T-helper 9 cell (primary cell): ENCODE measurements at places on chromosomes 4 and X.

DNA sequence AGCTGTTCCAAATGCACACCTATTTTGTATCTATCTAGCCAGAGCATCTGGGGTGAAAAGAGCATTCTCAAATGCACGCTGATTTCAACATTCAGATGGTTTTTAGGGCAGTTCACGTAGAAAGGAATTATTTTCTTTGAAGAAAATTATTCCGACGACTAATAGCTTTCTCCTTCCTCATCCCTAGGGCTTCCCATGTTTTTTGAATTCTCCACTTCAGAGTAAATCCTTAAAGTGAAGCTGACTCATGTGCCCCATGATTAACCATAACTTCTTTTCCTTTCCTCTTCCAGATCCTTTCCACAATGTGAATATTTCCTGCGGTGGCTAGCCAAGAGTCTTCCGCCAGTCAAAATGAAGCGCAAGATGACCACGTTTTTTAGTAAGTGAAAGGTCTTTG is 86.7 kb upstream of the PDHA1 start:
- DNase-seq = no peak

DNA sequence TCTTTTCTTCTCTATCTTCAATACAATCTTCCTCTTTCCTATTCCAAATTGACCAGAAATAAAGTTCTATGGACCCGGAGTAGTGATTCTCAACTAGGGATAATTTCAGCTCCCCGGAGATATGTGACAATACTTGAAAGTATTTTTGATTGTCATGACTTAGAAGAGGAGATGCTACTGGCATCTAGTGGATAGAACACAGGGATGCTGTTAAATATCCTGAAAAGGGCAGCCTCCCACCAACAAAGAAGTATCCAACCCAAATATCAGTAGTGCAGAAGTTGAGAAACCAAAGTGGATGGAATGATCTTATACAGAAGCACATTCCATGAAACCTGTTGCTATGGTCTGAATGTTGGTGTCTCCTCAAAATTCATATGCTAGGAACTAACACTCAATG is 65.7 kb upstream of the NDST3 start:
- no peak for DNase-seq

DNA sequence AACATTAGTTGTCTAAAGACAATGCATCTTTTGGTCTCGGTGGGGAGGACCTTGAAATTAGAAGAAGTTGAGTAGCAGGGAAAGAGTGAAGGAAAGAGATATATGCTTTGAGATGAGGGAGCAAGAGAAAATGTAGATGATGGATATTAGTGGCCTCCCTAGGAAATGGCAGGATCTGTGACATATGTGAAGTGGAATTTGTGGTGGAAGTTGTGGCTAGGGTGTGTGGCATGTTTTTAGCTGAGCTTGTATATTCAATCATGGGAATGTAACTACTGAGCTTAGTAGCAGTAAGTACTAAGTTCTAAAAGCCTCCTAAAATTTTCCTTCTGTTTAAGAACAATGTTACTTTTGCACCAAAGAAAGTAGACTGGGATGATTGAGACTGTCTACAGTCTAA is 382.8 kb upstream of the CTSO start:
- no peak for DNase-seq

- no peak for DNase-seq
These were observed 26.3 kb downstream of the CHIC2 start for GRCh38 chr4:54038056-54038455.

- no peak for DNase-seq
These were observed 131.3 kb upstream of the AGA start for GRCh38 chr4:177573507-177573906.

DNA sequence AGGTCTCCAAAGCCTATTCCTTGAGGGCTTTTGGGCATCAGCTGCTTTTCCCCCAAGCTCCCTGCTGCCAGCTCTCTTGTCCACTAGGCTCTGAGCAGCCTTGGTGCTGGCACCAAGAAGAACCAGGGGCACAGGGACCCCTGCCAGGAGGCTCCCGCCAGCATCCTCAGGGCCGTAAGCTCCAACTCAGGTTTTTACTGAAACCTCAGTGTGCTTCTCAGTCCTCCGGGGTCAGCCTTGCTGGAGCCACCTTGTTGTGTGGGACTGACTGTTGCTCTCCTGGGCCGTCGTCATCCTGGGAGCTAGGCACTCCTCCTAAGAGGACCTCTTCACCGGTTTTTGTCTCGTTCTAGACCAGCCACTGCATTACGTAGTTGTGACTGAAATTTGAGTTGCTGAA is 38.9 kb downstream of the NOP14 start:
- no peak for DNase-seq

GRCh38 chr4:123623611-123624010 is 227.0 kb downstream of the SPRY1 start:
- DNase-seq = no peak

GRCh38 chr4:7546809-7547367 is 112.2 kb upstream of the PSAPL1 start:
- DNase-seq = no peak

- DNase-seq = no peak
These were observed 10.6 kb upstream of the GPR174 start for GRCh38 chrX:79133904-79134303.

- no peak for DNase-seq
These were observed 2.6 kb upstream of the IL13RA1 start for GRCh38 chrX:118724775-118725174.

- DNase-seq = no peak
These were observed 15.2 kb upstream of the TLR8 start for GRCh38 chrX:12891171-12891570.

- DNase-seq = no peak
These were observed 1430.0 kb downstream of the ARAP2 start for GRCh38 chr4:34814266-34814665.

DNA sequence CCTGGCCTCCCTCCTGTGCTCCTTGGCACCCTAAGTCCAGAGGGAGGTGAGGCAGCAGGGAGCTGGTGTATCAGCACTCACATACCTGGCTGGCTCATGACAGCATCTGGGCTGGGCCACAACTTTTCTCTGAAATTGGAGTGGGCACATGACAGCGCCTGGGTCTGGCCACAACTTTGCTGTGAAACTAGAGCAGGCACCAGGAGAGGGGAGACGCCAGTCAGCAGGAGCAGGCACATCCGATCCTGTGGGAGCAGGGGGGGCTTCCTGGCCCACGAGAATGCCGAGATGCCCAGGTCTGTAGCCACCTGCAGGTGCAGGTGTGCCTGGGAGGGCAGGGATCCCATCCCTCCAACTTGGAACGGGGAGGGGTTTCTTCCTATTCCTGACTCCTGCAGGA is 69.7 kb upstream of the PPP3CA start:
- DNase-seq = no peak

GRCh38 chr4:26144526-26145155 is 176.2 kb upstream of the RBPJ start:
- DNase-seq = no peak

- DNase-seq = no peak
These were observed 78.7 kb upstream of the FAM47B start for GRCh38 chrX:34863906-34864305.

- DNase-seq = no peak
These were observed 55.6 kb downstream of the CYLC1 start for GRCh38 chrX:83916525-83916924.

DNA sequence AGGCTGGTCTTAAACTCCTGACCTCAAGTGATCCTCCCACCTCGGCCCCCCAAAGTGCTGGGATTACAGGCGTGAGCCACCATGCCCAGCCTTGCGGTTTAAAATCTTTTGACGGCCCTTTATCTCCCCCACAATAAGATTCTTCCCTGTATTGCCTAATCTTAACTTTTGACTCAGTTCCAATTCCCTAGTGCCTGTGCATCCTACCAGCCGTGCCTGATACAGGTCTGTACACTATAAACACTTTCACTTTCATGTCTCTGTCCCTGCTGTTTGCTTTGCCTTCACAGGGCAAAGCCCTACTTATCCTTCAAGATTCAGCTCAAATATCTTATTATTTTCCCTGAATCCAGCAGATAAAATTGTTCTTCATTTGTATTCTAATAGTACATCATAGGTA is 74.6 kb downstream of the WDR44 start:
- no peak for DNase-seq

GRCh38 chr4:147772459-147772969 is 40.6 kb downstream of the ARHGAP10 start:
- no peak for DNase-seq
